Fibroblast of the conjunctiva (primary cell): ENCODE measurements at places on chromosomes 3 and 15.

DNA sequence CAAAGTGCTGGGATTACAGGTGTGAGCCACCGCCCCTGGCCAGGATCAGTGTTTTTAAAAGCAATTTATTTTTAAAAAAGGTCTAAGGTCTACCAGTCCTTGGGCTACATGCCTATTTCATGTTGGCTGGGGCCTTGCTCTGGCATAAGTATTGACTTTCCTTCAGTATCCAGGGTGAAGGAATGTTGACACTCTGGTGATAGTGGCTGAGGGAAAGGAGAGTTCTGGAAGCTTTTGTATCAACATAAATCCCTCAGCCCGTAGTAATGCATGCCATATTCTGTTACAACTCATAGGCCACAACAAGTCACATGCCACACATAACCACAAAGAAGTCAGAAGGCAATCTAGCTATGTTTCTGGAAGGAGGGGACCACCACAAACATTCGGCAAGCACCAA is 273.9 kb downstream of the ROBO2 start:
- DNase-seq, result no peak

- DNase-seq, result peak; percentile 47
Measured at GRCh38 chr3:196528639-196529233, 13.6 kb upstream of the SMCO1 start.

DNA sequence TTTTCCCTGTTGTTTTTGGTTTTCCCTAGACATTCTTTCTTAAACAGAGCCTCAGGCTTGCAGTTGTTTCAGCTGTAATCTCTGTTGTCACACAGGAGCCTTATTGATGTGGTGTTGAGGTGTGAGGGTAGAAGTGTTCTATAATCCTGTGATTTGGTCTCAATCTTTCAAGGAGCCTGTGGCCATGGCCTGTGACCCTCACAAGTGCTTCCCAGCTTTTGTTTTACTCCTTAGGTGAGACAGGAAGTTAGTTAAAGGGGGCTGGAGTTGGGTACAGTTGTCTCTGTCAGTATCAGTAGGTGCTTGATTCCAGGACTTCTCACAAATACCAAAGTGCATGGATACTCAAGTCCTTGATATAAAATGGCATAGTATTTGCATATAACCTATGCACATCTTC is 77.2 kb downstream of the PDCD6IP start:
- no peak for DNase-seq

- DNase-seq, result no peak
Measured at GRCh38 chr3:15520185-15520584, 1.3 kb downstream of the COLQ start.

GRCh38 chr3:53193466-53194209 is 32.6 kb downstream of the PRKCD start:
- no peak for DNase-seq

GRCh38 chr3:121759541-121760202 is 10.1 kb upstream of the GOLGB1 start:
- no peak for DNase-seq

- DNase-seq, result no peak
Measured at GRCh38 chr3:180408654-180409053, 193.3 kb upstream of the TTC14 start.

DNA sequence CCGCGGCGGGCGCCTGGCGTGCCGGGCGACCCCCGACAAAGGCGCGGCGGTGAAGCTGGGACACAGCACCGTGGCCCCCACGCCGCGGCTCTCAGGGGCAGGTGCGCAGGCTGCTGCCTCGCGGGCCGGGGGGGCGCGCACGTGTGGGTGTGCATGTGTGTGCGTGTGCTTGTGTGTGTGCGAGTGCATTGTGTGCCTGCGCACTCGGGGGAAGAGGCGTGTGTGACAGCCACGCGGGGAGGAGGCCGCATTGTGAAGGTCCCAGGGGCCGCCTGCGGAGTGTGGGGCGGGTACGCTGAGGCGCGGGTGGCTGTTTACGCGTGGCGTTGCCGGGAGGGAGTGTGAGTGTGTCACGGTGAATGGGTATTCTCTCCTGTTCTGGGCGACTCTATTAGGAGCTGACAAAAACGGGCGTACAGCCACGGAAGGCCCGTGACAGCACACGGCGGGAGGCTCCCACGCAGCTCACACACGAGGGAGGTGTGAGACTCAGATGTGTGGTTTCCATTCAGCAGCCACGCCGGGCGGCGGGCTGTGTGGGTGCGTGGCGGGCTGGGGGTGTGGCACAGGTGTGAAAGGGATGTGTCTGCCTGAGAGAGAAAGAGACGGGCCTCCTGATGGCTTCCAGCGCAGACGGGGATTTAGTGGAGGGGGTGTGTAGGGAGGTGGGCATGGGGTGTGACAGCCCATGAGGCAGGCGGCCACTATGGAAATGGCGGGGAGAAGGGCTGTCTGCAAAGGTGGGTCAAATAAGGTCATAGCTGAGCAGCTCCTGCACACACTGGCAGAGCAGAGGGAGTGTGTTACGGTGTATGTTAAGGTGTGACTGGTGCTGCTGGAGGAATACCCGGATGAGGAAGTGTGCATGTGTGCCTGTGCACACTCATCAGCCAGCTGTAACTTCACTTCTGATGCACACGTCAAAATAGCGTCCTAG is 750 bp downstream of the PODXL2 start:
- DNase-seq, result no peak

DNA sequence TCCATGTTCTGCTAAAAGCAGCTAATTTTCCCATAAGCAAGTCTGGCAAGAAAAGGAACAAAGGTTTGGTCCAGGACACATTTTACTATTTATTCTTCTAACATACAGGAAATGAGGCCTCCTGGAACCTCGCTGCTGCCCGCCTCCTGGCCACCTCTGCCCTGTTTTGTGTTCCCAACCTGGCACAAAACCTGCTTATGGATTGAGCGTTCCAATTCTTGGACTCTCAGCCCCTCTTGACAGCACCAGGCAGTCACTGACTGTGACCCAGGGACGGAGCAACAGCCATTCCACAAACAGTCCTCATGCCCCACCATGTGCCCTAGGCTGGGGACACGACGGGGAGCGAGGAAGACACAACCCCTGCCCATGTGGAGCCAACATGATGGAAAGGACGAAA is 11.6 kb upstream of the SSUH2 start:
- no peak for DNase-seq

- peak; percentile 82 for DNase-seq
Measured at GRCh38 chr3:146117406-146118285, 43.3 kb downstream of the PLOD2 start.

DNA sequence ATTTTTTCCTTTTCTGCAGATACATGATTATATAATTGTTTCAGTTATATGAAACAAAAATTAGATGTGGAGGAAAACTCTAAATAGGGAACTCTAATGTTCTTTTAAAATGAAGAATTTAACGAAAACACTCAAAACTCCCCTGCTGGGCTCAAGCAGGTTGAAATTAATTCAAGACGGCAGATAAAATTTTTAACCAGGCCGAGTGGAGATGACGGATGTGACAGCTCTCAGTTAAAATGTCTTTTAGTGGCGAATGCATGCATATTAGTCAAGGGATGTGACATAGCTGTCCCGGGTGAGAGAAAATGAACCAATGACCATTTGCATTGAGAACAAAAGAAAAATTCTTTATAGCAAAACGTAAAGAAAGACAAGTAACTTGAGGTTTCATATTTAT is 110.1 kb downstream of the ROBO2 start:
- no peak for DNase-seq

- DNase-seq, result no peak
Measured at GRCh38 chr3:162139841-162140240, 643.2 kb downstream of the OTOL1 start.

DNA sequence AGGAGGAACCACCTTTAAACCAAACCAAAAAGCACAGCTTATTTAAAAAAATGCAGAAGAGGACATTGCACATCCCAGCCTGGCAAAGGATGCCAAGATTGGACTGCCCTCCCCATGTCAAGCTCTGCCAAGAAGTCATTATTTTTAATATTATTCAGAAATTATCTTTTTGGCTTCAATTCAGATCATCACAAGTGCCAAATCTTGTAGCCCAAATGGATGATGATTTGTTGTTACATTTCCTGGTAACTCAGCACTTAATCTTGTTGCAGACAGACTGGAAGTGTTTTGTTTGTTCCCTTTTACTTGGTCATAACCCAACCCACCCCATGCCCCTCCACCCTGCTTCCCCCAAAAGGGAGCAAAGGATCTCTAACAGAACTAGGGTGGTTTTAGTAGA is 28.1 kb upstream of the LXN start:
- DNase-seq, result no peak

DNA sequence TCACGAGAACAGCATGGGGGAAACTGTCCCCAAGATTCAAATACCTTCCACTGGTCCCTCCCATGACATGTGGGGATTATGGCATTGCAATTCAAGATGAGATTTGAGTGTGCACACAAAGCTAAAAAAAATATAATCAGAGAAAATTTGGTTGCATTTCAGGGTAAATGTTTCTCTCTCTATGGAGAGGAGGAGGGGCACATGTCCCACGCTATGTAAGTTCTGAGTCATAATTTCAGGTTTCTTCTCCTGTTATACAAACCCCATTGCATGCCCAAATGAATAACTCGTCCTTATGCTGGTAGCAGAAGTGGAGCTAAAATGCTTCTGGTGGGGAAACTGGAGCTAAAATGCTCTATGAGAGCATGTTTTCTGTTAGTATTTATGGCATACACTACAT is 209.7 kb upstream of the DCBLD2 start:
- DNase-seq, result no peak

DNA sequence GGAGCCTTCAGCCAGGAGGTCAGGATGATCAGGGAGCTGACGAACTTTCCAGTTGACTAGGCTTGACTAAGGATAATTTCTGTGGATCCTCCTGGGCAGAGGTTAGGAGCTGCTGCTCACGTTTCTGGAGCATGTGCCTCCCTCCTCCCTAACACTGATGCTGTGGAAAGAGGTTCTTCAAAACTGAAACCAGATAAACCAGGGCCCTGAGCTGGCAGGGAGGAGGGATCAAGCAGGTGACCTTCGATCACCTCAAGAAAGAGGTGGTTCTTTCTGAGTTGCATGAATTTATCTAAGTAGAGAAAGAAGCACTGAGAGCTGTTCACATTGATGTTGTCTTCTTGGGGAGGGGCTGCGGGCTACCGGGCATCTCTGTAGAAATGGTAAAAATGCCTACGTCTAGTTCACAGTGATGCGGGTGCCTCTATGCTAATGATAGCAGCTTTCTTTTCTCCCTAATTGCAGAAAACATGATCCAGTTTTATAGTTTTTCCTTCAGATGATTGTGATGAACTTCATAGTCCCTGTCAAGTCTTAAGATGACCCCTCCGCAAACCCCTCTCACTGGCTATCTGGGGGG is 332.7 kb upstream of the LRRFIP2 start:
- no peak for DNase-seq

DNA sequence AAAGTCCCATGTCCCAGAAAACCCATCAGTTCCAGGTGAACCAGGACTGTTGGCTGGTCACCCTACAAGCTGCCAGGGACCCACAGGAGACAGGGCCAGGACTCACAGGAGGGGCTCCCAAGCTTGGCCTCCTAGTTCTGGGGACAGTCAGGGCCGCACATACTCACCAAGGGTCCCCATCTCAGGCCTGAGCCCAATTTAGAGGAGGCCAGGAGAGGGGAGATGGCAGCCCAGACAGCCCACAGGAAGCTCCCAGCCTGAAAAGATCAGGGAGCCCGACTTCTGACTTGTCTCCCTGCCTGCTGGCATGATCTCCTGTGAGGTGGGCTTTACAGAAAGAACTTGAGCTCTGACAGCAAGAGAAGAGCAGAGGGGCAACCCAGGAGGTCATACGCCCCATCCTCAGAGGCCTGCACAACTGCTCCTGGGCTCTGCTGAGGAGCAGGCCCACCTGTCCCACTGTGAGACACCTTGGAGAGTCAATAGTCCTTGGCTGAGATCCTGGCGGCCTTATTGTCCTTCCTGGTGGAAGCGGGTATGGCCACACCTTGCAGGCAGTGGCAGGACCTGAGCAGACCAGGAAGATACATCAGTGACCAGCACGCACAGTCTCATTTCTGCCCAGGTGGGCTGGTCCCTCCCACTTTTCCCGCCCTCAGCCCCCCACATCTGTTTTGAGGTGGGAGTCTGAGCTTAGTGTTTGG is 2.5 kb upstream of the ISLR start:
- no peak for DNase-seq

DNA sequence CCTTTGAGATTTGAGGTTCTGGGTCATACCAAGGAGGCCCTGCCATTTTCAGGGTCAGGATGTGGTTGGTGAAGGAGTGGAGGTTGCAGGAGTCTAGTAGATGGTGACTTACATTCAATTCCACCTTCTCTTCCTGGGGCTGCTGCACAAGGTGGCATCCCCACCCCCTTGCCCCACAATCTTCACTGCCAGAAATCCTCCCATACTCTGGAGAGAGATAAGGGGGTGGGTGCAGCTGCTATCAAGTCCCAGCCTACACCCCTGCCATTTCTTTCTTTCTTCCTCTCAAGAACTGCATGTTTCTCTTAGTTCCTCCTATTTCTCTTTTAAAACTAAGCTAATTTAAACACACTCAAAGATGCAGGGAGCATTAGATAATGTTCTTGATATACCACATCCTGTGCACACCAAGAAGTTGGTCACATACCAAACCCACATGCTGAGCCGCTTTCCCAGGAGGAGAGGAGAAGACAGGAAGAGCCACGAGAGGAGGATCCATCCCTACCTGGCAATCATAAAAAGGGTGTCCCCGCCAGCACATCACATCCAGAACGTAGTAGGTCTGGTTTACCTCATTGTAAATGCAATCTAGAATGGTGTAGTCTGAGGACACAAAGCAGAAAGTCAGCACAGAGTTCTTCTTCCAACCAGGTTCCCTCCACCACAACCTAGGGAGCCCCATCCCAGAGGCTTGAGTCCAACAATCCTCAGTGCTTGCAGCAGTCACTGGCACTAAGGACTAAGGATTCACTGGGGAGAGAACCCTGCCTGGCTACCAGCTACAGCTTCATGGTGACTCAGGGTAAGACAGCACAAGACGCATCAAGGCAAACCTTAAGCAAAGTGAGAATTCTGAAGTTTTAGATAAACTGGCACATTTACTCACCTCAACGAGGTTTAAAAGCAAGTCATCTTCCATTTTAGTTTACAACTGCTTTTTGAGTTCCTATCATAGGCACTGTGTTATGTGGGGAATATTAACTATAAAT is 18.5 kb downstream of the SNUPN start:
- DNase-seq, result no peak

DNA sequence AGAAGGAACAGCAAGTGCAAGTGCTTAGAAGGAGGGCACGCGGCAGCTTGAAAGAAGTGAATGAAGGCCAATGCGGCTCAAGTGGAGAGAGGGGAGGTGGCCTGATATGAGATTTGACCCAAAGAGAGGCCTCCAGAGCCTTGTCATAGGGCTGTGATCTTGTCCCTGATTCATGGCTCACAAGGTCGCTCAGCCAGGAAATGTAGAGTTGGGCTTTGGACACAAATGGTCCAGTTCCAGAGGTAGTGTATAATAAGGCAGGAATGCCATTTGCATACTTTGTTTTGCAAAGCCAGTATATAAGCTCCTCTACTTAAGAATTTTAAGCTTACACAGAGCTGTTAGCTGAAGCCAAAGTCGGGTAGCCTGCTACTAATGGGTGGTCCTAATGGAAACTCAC is 33.7 kb downstream of the HGD start:
- no peak for DNase-seq
